ENCODE measurements at places on chromosomes 2 and 18. TPM values are rescaled to one million over a fixed set of nuclear protein-coding genes. Genes with fewer than 3 reads are reported as not detected.

SERPINE2 gene
- 5.6 TPM for total RNA-seq

SCYGR7 gene
- not detected for total RNA-seq

M1AP gene
- 1.8 TPM for total RNA-seq

MEIS1 gene
- 54.7 TPM for total RNA-seq

LAMA3 gene
- 89.1 TPM for total RNA-seq

DRC1 gene
- 6.8 TPM for total RNA-seq

RIT2 gene
- total RNA-seq, result not detected

GALR1 gene
- not detected for total RNA-seq

SLC9A2 gene
- 0.35 TPM for total RNA-seq

TEX44 gene
- total RNA-seq, result not detected

COL3A1 gene
- 187 TPM for total RNA-seq

SCYGR4 gene
- not detected for total RNA-seq

PLGLB1 gene
- 2.7 TPM for total RNA-seq

PID1 gene
- total RNA-seq, result 48.0 TPM

HTR2B gene
- total RNA-seq, result 0.65 TPM

TGOLN2 gene
- total RNA-seq, result 171 TPM

RESP18 gene
- total RNA-seq, result not detected

IL36RN gene
- not detected for total RNA-seq

ZBTB7C gene
- 15.0 TPM for total RNA-seq

ZNF804A gene
- total RNA-seq, result 1.3 TPM

SERPINB11 gene
- 0.77 TPM for total RNA-seq

TPGS2 gene
- total RNA-seq, result 65.2 TPM
